Ascending aorta (tissue), 2 donors: ENCODE measurements at places on chromosomes 2 and 18. TPM values are rescaled to one million over a fixed set of nuclear protein-coding genes. Genes with fewer than 3 reads are reported as not detected.
A peak's percentile ranks its signal among the peaks of the same experiment; 100 is the strongest.

DNA sequence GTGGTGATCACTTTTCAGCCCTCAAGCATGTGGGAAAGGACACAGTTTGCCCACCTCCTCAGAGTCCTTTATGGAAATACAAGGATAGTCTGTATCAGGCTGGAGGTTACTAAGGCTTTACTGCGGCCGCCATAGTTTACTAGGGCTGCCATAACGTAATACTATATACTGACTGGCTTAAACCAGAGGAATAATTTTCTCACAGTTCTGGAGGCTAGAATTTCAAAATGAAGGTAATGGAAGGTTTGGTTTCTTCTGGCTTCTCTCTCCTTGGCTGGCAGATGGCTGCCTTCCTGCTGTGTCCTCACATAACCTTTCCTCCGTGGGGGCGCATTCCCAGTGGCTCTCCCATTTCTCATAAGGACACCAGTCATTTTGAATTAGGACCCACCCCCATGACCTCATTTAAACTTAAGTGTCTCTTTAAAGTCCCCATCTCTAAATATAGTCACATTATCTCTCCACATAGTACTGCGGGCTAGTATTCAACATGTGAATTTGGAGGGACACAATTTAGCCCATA lies 12.5 kb upstream of the ATIC start:
- H3K27me3 ChIP-seq = no peaks in the 10 kb centered on the region
- H3K36me3 ChIP-seq = no peaks in the 10 kb centered on the region
- no peak overlapping the region for H3K4me3 ChIP-seq
- H3K4me1 ChIP-seq = no peaks in the 10 kb centered on the region

- H3K4me1 ChIP-seq = no peaks in the 10 kb centered on the region
- no peaks in the 10 kb centered on the region for H3K27me3 ChIP-seq
- no peak overlapping the region for H3K4me3 ChIP-seq
These were observed 533.5 kb downstream of the TNS1 start for GRCh38 chr2:217469203-217469810.

- peak overlapping the region; percentile 98 for H3K27ac ChIP-seq
- H3K4me3 ChIP-seq = peak overlapping the region; percentile 81
- H3K36me3 ChIP-seq = peaks cover 30% of the 10 kb centered on the region
- peaks cover 34% of the 10 kb centered on the region for H3K4me1 ChIP-seq
These were observed 2.3 kb downstream of the ZFP36L2 start for GRCh38 chr2:43224131-43224570.

- no peaks in the 10 kb centered on the region for H3K36me3 ChIP-seq
- DNase-seq = no peak
- no peak overlapping the region for H3K4me3 ChIP-seq
- no peaks in the 10 kb centered on the region for H3K27me3 ChIP-seq
- no peaks in the 10 kb centered on the region for H3K4me1 ChIP-seq
These were observed 68.7 kb upstream of the MC2R start for GRCh38 chr18:13984080-13984479.

- no peaks in the 10 kb centered on the region for H3K4me1 ChIP-seq
- DNase-seq = no peak
- no peak overlapping the region for H3K4me3 ChIP-seq
These were observed 143.0 kb upstream of the SCN7A start for GRCh38 chr2:166637051-166637450.

GRCh38 chr2:109433926-109434325 lies 179.8 kb downstream of the SEPTIN10 start:
- no peak for DNase-seq
- no peak overlapping the region for H3K4me3 ChIP-seq
- H3K27ac ChIP-seq = peak overlapping the region; percentile 14
- H3K27me3 ChIP-seq = no peaks in the 10 kb centered on the region
- H3K36me3 ChIP-seq = peaks cover 12% of the 10 kb centered on the region

- no peaks in the 10 kb centered on the region for H3K27me3 ChIP-seq
- no peak for DNase-seq
- H3K27ac ChIP-seq = peak overlapping the region; percentile 75
- H3K36me3 ChIP-seq = no peaks in the 10 kb centered on the region
- H3K4me1 ChIP-seq = peaks cover 15% of the 10 kb centered on the region
- H3K4me3 ChIP-seq = peak overlapping the region; percentile 47
These were observed 110.9 kb downstream of the PID1 start for GRCh38 chr2:229160180-229160579.

- H3K27me3 ChIP-seq = no peaks in the 10 kb centered on the region
- H3K36me3 ChIP-seq = no peaks in the 10 kb centered on the region
- no peak overlapping the region for H3K27ac ChIP-seq
- H3K4me3 ChIP-seq = no peak overlapping the region
- no peak for DNase-seq
These were observed 92.4 kb downstream of the INPP5D start for GRCh38 chr2:233152541-233152940.

DNA sequence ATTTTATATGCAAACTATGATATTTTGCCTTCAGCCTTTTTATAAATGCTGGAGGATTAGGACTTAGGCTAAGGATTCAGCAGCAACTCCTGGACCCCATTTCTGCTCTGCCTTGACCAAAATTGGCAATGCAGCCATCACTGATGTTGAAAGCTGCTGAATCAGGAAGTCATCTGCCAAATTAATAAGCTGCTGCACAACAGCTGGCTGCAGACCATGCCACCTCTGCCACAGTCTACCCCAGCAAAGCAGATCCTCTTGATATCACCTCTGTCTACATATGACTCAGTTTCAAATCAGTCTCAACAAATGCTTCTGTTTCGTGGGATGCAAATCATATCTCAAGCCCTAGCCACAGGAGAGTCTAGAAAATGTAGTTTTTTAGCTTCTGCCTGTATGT lies 7.1 kb upstream of the SOS1 start:
- H3K4me1 ChIP-seq = peaks cover 18% of the 10 kb centered on the region
- H3K27ac ChIP-seq = peak overlapping the region; percentile 68
- no peaks in the 10 kb centered on the region for H3K36me3 ChIP-seq

DNA sequence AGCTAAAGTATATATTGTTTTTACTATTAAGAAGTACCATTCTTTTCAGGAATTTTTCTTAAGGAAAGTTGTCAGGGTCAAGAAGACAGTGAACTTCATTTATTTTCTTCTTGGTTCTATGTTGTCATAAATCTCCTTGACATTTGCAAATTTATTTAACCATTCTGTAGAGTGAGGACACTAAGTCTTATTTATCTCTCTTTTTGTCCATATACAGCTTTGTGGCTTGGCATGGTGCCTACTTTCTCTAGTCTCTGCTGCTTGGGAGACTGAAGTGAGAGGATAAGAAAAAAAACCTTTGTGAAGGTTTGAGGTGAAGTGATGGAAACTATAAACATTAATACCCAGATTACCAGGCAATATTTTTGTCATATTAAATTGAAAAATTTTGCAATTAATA lies 1389.4 kb downstream of the SUCLG1 start:
- no peaks in the 10 kb centered on the region for H3K27me3 ChIP-seq
- no peaks in the 10 kb centered on the region for H3K36me3 ChIP-seq
- DNase-seq = no peak
- H3K27ac ChIP-seq = no peak overlapping the region
- H3K4me3 ChIP-seq = no peak overlapping the region
- H3K4me1 ChIP-seq = no peaks in the 10 kb centered on the region

- H3K36me3 ChIP-seq = no peaks in the 10 kb centered on the region
- peaks cover 16% of the 10 kb centered on the region for H3K4me1 ChIP-seq
- H3K27me3 ChIP-seq = no peaks in the 10 kb centered on the region
- no peak overlapping the region for H3K27ac ChIP-seq
- no peak for DNase-seq
- H3K4me3 ChIP-seq = no peak overlapping the region
These were observed 2.1 kb downstream of the EFR3B start for GRCh38 chr2:25044011-25044410.

- H3K4me3 ChIP-seq = no peak overlapping the region
- no peaks in the 10 kb centered on the region for H3K27me3 ChIP-seq
- no peak for DNase-seq
- no peak overlapping the region for H3K27ac ChIP-seq
These were observed 36.9 kb downstream of the MSH6 start for GRCh38 chr2:47819834-47820233.

DNA sequence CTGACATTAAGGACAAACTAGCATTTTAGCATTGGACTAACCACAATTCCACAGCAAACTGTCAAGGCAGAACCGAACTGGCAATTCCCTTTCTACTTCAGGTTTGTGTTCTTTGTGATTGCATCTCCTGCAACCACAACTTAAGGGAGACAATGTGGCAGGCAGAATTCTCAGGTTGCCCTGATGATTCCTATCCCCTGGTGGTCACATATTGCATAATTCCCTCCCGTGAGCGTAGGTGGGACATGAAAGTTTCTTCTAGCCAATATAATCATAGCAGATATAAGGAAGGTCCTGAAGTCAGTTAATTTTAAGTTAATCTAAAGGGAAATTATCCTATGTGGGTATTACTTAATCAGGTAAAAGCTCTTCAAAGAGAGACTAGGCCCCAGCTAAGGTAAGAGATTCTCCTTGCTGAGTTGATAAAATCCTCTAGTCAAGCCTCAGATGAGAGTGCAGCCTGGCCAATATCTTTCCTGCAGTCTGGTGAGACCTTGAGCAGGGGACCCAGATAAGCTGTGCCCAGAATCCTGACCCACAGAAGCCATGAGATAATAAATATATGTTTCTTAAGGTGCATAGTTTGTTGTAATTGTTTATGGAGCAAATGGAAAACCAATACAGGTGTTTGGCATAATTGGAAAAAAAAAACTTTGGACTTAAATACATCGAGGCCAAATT lies 45.9 kb upstream of the TNP1 start:
- H3K4me3 ChIP-seq = no peak overlapping the region
- no peaks in the 10 kb centered on the region for H3K36me3 ChIP-seq
- H3K4me1 ChIP-seq = no peaks in the 10 kb centered on the region
- H3K27ac ChIP-seq = no peak overlapping the region
- no peak for DNase-seq

DNA sequence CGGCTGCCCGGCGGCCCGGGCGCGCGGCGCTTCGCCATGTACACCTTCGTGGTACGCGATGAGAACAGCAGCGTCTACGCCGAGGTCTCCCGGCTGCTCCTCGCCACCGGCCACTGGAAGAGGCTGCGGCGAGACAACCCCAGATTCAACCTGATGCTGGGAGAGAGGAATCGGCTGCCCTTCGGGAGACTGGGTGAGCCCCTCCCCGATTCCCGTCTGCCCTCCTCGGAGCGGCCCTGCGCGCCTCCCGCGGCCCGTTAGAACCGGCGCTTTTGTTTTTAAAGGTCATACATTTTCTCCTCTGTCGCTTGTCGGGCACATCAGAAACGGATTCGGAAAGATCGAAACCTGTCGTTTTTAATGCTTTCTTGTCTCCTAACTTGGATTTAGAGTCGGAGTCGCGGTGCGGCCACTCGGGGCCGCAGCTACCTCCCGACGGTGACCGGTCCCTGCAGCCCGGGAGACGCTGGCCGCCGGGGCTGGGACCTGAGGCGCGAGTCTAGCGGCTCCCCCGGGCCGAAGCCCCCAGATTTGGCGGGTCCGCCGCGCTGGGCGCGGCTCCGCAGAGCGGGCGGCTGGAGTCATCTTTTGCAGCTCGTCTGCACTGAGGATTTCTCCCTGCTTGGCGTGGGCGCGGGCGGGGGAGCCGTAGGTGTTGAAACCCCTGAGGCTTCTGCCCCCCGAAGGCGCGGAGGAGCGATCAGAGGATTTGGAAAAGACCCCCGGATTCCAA lies 519 bp downstream of the TTL start:
- no peaks in the 10 kb centered on the region for H3K4me1 ChIP-seq
- no peaks in the 10 kb centered on the region for H3K36me3 ChIP-seq
- peak overlapping the region; percentile 83 for H3K27ac ChIP-seq
- DNase-seq = no peak

- H3K4me1 ChIP-seq = no peaks in the 10 kb centered on the region
- DNase-seq = no peak
- H3K36me3 ChIP-seq = no peaks in the 10 kb centered on the region
- H3K27ac ChIP-seq = no peak overlapping the region
- no peaks in the 10 kb centered on the region for H3K27me3 ChIP-seq
- H3K4me3 ChIP-seq = no peak overlapping the region
These were observed 218.9 kb upstream of the NCKAP5 start for GRCh38 chr2:133787207-133787606.

DNA sequence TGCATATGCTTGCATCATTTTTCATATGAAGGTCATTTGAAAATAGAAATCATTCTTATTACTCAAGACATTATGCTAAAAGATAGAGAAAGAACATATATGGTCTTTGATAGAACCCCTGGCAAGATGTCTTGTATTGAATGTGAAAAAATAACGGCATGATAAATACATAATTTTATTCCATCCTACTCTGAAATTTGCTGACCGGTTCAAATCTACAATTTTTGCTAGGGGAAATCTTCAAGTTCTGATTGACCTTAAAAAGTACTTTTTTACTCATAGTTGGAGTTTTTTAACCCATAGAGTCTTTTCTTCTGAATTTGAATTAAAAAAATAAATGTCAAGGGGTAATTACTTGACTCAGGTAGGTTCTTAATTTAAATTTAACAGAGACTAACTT lies 920.8 kb downstream of the ERBB4 start:
- no peak overlapping the region for H3K27ac ChIP-seq
- H3K36me3 ChIP-seq = no peaks in the 10 kb centered on the region
- no peaks in the 10 kb centered on the region for H3K4me1 ChIP-seq
- H3K27me3 ChIP-seq = no peaks in the 10 kb centered on the region

Gene IL1R2
- 25.4 TPM for total RNA-seq

Gene PIKFYVE
- 12.0 TPM for total RNA-seq

Gene SIX3
- total RNA-seq = not detected

Gene REG1A
- total RNA-seq = 0.96 TPM

Gene SERPINE2
- total RNA-seq = 86.1 TPM
